ENCODE measurements at places on chromosomes 16 and 17. TPM values are rescaled to one million over a fixed set of nuclear protein-coding genes. Genes with fewer than 3 reads are reported as not detected.

MAZ gene
- 95.9 TPM for polyA plus RNA-seq

FAM20A gene
- 1.8 TPM for polyA plus RNA-seq

PRAC2 gene
- not detected for polyA plus RNA-seq

PYDC1 gene
- not detected for polyA plus RNA-seq

KRT40 gene
- 0.18 TPM for polyA plus RNA-seq

MAPT gene
- polyA plus RNA-seq, result 4.5 TPM

IRX6 gene
- polyA plus RNA-seq, result 0.14 TPM

FOXC2 gene
- polyA plus RNA-seq, result 0.18 TPM

SMIM5 gene
- 37.3 TPM for polyA plus RNA-seq

Measured in esophagus (tissue), 2 donors.